ENCODE measurements at places on chromosomes 12 and 14. TPM values are rescaled to one million over a fixed set of nuclear protein-coding genes. Genes with fewer than 3 reads are reported as not detected.

MTRFR gene
- polyA plus RNA-seq: 51.4 TPM

LRRC10 gene
- polyA plus RNA-seq: not detected

BDKRB2 gene
- polyA plus RNA-seq: not detected

RNU4-1 gene
- polyA plus RNA-seq: not detected

KRT85 gene
- not detected for polyA plus RNA-seq

OTX2 gene
- polyA plus RNA-seq: not detected

CISTR gene
- polyA plus RNA-seq: not detected

OR11H7 gene
- polyA plus RNA-seq: not detected

GRCh38 chr12:22536971-22537544 lies 7.3 kb downstream of the C2CD5 start:
- H3K27me3 ChIP-seq: no peaks in the 10 kb centered on the region
- no peak overlapping the region for H3K4me3 ChIP-seq
- H3K27ac ChIP-seq: no peak overlapping the region
- peaks cover 48% of the 10 kb centered on the region for H3K4me1 ChIP-seq

DNA sequence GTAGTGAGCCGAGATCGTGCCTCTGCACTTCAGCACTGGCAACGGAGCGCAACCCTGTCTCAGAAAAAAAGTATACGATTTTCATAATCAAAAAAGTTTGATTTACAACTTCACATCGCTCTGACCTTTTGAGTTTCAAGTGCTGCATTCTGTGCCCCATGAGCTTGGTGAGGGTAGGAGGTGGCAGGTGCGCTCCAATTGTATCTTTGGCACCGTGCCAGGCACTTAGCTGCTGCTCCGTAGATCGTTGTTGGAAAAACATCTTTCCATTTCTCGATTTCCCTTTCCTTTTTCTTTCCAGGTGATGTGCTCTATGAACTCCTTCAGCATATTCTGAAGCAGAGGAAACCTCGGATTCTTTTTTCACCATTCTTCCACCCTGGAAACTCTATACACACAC lies 203.7 kb downstream of the ETV6 start:
- H3K4me3 ChIP-seq: no peak overlapping the region
- H3K36me3 ChIP-seq: peaks cover 7% of the 10 kb centered on the region
- no peak overlapping the region for H3K27ac ChIP-seq

DNA sequence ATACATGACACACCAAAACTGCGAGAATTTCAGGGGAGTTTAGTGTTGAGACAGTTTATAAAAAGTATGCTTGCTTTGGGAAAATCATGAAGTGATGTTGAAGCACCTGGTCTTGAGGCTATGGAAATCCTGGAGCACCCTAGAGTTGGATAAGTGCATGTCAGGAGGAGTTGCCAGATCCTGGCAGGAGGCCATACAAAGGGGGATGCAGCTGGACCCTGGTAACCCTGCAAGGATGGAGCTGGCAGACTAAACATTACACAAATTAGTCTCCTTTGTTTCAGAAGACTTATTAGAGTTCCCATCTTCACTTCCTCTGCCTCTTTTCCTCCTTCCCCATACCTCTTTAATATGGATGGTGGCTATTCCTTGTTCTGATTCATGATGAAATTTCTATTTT lies 907.0 kb downstream of the BCL11B start:
- H3K4me3 ChIP-seq: no peak overlapping the region
- H3K36me3 ChIP-seq: no peaks in the 10 kb centered on the region
- no peak for DNase-seq

DNA sequence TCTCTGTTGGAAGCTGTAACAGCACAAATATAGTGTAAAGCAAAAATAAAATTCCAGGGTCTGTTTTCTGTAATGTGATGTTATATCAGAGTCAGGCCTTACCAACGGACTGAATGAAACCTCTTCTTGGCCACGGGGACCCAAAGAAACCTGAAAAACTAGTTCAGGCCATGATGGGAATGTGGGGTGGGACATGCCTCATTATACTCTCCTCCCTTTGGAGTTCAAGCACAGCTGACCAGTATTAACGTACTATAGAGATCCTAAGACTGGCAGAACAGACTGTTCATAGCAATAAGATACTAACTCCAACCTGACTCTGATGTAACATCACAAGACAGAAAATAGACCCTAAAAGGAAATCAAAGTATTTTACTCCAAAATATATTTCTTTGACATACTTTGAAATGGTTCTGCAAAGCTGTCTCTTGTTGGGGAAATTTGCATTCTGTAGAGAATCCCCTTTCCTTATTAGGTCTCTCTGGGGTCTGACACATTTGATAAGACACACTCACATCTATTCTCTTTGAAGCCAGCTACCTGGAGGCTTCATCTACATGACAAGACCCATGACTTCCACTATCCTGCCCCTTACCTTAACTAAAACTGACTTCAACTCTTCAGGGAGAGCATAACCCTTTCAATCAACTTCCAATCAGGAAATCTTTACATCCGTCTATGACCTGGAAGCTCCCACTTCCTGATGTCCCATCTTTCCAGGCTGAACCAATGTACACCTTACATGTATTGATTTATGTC lies 444.6 kb downstream of the SOX5 start:
- no peak overlapping the region for H3K4me3 ChIP-seq
- no peak overlapping the region for H3K27ac ChIP-seq
- no peaks in the 10 kb centered on the region for H3K27me3 ChIP-seq
- H3K4me1 ChIP-seq: no peaks in the 10 kb centered on the region
- DNase-seq: no peak

DNA sequence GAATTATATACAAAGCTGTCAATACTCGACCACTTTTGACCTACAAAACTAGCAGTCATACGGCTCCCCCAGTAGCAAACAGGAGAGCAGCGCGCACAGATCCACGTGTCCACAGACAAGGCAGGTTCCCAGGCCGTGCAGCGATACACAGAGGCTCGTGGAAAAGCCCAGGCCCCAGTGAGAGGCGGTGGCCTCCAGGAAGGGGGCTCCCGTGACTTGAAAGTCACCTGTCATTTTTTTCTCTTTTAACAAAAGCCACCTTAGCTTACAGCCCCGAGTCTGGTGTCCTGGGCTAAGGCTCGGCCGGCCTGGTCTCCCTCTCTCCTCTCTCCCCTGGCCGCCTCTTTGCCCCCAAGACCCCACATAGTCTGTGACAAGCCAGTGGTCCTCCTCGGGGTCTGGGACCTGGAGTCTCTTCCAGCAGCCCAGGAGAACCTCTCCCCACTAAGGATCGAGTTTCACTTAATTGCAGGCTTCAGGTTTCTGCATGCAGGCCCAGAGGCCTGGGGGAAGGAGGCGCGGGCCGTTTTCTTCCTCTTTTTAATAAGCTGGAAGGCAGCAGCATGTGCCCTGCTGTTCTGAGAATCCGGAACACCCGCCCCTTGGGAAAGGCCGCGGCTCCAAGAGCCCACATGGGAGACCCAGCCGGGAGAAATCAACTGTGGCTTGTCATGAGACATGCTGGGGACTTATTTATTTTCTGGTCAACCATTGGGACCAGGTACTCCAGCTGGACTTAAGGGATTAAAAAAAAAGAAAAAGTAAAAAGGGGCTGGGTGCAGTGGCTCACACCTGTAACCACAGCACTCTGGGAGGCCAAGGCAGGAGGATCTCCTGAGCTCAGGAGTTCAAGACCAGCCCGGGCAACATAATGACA lies 15.9 kb downstream of the NCOR2 start:
- peak overlapping the region; percentile 44 for H3K27ac ChIP-seq
- no peak overlapping the region for H3K4me3 ChIP-seq
- no peaks in the 10 kb centered on the region for H3K27me3 ChIP-seq
- no peaks in the 10 kb centered on the region for H3K36me3 ChIP-seq
- peaks cover 30% of the 10 kb centered on the region for H3K4me1 ChIP-seq

DNA sequence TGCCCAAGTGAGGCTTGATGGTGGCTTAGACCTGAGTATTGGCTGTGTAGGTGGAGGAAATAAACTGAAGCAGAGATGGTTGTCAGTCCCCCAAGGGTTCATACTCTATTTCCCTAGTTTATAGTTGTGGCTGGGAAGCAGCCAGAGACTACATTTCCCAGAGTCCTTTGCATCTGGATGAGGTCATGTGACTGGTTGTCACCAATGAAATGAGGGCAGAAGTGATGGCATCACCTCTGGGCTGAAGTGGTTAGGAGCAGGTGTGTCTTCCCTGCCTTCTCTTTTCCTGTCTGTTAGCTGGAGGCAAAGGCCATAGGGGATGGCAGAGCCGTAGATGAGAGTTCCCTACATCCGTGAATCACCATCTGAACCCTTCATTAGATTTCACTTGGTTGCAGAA lies 16.3 kb upstream of the NOS1 start:
- no peaks in the 10 kb centered on the region for H3K36me3 ChIP-seq
- H3K27me3 ChIP-seq: no peaks in the 10 kb centered on the region
- no peak overlapping the region for H3K4me3 ChIP-seq
- no peak overlapping the region for H3K27ac ChIP-seq
- no peaks in the 10 kb centered on the region for H3K4me1 ChIP-seq
- no peak for DNase-seq

GRCh38 chr12:113634474-113634873 lies 162.8 kb upstream of the LHX5 start:
- H3K4me1 ChIP-seq: no peaks in the 10 kb centered on the region
- DNase-seq: no peak
- H3K4me3 ChIP-seq: no peak overlapping the region
- H3K36me3 ChIP-seq: no peaks in the 10 kb centered on the region
- H3K27ac ChIP-seq: no peak overlapping the region

DNA sequence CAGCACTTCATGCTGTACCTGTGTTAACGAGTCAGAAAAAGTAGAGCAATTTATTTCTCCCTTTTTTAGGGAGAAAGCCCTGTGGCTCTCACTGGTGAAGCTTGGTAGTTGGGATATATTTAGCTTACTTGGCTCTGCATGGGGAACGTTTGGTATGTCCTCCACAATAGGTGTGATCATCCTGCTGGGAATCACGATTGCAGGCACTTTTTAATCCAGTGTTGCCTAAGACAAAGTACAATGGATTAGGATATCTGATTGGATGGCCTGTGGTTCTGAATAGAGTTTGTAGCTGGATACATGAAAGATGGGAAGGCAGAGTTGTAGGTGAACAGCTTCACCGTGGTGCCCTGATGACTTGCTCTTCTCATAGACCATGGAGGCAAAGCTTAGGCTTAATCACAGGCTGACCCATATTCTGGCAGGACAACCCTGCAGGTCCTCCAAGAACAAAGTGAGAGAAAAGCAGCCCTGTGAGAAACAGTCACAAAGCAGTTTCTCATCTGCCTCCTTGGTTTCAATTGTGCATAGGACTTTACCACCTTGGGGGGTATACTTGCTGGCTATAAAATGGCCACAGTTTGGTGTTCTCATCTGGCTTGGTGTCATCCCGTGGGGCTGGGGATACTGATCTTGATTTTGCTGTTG lies 7.5 kb downstream of the RESF1 start:
- H3K27me3 ChIP-seq: no peaks in the 10 kb centered on the region
- H3K27ac ChIP-seq: peak overlapping the region; percentile 19
- peak overlapping the region; percentile 30 for H3K4me3 ChIP-seq
- H3K36me3 ChIP-seq: peaks cover 45% of the 10 kb centered on the region

- no peak overlapping the region for H3K27ac ChIP-seq
- H3K36me3 ChIP-seq: no peaks in the 10 kb centered on the region
- no peaks in the 10 kb centered on the region for H3K4me1 ChIP-seq
Measured at GRCh38 chr12:91216871-91217270, 34.3 kb upstream of the DCN start.

DNA sequence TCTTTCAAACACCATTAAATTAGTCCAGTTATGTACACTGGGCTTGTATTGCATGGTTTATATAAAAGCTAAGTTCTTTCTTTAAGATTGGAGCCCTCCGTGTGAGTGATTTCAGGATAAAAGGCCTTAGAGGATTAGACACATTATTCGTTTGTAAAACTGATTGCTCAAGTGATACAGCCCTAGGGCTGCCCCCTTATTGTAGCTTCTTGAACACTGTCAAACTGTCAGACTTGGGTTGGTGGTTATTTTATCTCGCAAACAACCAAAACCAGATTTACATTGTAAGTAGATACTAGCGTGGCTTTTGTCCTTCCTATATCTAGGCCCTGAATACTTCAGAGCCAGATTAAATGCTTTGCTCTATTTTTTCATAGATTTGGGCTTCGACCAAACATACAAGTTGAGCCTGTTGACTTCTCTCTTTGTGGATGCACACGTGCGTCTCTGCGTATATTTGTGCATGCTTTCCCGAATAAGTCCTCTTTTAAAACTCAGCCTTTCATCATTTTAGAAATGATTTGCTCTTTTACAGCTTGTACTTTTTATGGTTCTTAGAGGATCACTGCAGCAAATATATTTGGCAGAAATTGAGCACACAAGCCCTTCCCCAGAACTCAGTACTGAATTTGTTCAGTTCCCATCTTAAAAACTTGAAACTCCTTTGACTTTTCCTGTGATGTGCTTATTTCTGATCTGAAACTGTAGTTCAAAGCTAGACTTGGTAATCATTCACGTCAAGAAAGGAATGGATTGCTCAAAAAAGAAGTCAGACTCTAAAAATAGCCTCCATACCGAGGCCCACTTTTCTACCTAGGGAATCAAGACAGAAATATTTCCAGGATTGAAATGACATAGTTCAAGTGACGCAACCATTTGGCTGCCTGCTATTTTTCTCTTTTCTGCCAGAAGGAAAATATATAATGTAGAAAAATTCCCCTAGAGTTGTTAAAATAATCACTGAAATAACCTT lies 129.5 kb downstream of the ETV6 start:
- no peak for DNase-seq
- no peaks in the 10 kb centered on the region for H3K36me3 ChIP-seq
- no peaks in the 10 kb centered on the region for H3K4me1 ChIP-seq
- H3K4me3 ChIP-seq: no peak overlapping the region

DNA sequence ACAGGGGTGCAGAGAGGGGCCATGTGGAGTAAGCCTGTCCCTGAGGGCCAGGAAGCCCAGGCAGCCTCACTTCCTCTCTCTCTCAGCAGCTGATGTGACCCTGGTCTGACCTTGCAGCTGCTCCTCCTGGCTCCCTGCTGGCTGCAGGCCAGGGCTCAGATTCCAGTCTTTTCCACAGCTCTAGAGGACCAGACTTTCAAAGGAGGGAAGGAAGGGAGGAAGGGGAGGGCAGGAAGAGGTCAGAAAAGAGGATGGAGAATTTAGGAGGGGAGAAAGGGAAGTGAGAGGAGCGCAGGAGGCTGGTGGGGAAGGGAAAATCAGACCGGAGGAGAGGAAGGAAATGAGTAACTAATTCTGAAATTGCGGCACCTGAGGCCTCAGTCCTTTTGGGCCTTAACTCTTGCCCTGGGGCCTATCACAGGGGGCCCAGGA lies 40.9 kb upstream of the VASH1 start:
- H3K36me3 ChIP-seq: no peaks in the 10 kb centered on the region
- no peaks in the 10 kb centered on the region for H3K27me3 ChIP-seq
- peaks cover 6% of the 10 kb centered on the region for H3K4me1 ChIP-seq
- DNase-seq: no peak
- no peak overlapping the region for H3K4me3 ChIP-seq
- no peak overlapping the region for H3K27ac ChIP-seq

GRCh38 chr12:59164991-59165718 lies 244.9 kb upstream of the LRIG3 start:
- no peak overlapping the region for H3K4me3 ChIP-seq
- no peak for DNase-seq
- H3K4me1 ChIP-seq: no peaks in the 10 kb centered on the region
- no peaks in the 10 kb centered on the region for H3K27me3 ChIP-seq
- H3K36me3 ChIP-seq: no peaks in the 10 kb centered on the region

GRCh38 chr12:62647586-62647985 lies 181.0 kb downstream of the MON2 start:
- H3K4me3 ChIP-seq: no peak overlapping the region
- no peaks in the 10 kb centered on the region for H3K36me3 ChIP-seq
